ENCODE measurements at places on chromosomes 7 and 10. TPM values are rescaled to one million over a fixed set of nuclear protein-coding genes. Genes with fewer than 3 reads are reported as not detected.

GRCh38 chr7:27438881-27439589, 196.4 kb downstream of the EVX1 start:
- DNase-seq: no peak

ACHE gene
- 14.2 TPM for polyA plus RNA-seq

DNA sequence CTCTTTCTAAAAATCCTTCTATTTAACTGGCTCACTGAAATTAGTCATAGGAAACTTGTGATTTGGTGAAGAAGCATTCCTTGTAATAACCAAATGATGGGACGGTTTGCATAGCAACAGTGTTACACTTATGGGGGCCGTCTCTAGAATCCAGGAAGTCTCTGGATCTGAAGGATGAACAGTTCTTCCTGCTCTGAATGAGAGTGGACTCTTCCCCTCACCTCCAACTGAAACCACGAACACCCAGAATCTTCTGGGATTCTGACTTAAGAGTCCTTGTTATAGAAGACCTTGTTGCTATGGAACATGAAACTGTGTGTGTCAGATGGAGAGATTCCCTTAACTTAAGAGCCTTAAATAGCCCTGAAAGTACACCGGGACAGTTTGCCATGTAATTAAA, 23.2 kb downstream of the NOLC1 start:
- no peak for DNase-seq

- DNase-seq: no peak
Observed at GRCh38 chr10:10798102-10798863, 219.4 kb upstream of the CELF2 start.

DNA sequence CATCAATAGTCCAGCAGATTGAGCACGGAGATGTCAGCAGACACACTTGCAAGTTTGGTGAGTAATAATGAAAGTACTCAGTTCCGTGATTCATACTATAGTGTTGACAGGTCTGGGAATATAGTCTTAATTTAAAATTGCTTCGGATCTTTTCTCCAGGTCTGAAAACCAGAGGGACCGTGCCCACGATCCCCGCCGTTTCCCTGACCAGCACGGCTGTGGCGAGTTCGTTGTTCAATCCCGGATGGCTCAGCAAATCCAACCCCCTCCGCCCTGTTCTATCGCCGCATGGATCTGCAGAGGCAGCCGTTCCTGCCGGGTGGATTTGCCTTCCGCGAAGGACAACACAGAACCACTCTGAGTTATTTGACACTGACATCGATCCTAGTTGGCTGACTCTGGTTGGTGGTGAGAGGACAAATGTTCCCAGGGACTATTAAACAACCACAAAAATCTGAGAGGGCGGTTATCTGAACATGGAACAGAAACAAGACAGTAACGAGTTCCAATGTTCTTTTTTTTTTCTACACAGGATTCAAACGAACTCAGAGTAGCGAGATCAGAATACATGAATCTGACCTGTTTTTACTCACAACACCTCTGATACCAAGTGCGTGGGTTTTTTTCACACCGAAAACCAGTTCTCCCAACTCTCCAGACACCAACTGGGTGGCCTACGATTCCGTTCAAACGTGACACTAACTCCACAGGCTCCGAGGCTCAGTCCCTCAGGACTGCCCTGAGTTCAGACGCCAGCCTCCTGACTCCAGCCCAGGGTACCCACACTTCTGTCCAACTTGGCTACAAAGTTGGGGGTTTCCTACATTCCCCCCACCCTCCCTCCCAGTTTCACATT, 52.7 kb downstream of the RBM17 start:
- DNase-seq: peak; percentile 81

GRCh38 chr10:101812606-101813005, 5.6 kb downstream of the OGA start:
- no peak for DNase-seq

Data from psoas muscle (tissue), 8 donors.